ENCODE measurements at places on chromosomes 1 and 21.
A peak's percentile ranks its signal among the peaks of the same experiment; 100 is the strongest.

DNA sequence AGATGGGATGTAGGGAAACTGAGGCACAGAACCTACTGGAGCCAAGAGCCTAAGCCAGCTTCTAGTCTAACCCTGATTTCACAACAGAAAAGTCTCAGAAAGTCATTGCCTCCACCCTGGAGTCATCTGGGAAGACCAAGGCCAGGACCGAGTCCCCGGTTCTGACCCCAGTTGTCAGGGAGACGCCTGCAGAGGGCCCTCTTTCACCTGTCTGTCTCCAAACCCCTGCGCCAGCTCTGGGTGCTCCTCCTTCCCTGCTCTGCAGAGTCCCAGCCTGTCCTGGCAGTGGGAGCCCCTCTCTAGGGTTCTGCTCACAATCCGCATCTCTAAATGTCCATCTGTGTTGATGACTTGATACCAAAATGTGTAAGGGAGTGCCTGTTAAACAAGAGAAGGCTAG, 149.7 kb downstream of the PGBD5 start:
- no peak for DNase-seq

DNA sequence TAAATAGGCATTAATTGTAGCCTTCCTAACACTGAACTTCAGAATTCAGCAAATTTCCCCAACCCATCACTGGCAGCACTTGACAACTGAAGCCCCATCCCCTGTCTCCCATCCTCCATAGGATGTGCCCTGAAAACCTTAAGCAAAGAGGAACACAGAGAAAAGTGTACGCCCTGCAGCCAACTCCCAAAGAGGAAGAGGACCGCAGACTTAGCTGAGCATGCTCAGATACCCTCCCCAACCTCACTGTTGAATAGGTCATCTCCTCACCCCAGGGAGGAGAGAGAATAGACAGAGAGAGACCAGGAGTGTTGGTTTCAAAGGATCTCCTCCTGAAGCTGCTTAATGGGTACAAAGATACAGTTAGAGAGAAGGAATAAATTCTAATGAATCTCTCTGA, 50.5 kb downstream of the CD2 start:
- peak; percentile 40 for DNase-seq

- no peak for DNase-seq
These were observed 32.1 kb downstream of the LYST start for GRCh38 chr1:235834620-235835019.

DNA sequence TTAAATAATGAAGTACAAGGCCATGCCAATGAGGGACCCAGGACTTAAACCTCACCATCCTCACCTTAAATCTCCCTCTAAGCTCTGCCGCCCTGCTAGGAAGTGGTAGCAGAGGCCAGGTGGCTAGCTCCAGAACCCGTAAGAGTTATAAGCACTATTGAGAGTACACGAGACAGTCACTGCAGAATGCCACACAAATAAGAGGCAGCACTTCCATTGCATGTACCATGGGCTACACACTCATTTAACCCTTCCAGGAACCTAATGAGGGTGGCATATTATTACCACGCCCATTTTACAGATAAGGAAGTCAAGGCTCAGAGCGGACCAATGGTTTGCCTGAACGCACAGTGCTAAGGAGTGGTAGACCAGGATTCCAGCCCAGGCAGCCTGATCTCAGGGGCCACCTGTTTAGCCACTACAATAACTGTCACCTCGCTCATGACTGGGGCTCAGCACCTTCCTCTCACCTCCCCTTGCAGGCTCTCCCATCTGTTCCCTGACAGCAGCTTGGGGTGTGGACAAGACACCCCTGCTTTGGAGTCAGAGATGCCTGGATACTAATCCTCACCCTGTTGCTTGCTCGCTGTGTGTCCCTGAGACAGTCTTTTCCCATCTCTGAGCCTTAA, 54.8 kb upstream of the ID3 start:
- DNase-seq: no peak

- DNase-seq: no peak
These were observed 1589.3 kb downstream of the BRINP3 start for GRCh38 chr1:188888386-188888785.

- no peak for DNase-seq
These were observed 19.9 kb upstream of the LPAR3 start for GRCh38 chr1:84912726-84913554.

DNA sequence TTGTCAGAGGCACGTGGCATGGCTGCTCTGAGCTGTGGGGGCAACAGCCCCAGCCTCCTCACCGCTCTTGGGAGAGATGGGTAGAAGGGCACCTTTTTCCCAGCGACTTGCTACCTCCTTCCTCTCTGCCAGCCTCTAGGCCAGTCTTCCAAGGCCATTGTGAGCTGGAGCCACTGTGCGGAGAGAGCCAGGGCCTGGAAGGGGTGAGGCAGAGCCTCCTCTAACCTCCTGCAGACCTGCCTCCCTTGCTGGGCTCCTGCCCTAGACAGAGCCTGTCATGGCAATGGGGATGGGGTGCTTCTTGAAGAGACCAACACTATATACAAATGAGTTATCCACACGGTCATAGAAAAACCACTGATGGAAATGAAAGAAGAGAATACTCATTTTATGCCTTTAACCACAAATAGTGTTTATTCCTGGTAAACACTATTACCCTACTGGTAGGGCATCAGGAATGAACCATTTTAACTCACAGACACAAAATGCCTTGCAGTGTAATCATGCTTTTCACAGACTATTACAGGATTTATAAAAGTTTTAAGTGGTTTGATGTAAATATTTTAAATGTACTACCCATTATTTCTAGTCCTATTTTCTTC, 5.0 kb upstream of the IGFN1 start:
- peak; percentile 9 for DNase-seq

GRCh38 chr1:191460234-191460633, 698.0 kb upstream of the RGS18 start:
- no peak for DNase-seq

DNA sequence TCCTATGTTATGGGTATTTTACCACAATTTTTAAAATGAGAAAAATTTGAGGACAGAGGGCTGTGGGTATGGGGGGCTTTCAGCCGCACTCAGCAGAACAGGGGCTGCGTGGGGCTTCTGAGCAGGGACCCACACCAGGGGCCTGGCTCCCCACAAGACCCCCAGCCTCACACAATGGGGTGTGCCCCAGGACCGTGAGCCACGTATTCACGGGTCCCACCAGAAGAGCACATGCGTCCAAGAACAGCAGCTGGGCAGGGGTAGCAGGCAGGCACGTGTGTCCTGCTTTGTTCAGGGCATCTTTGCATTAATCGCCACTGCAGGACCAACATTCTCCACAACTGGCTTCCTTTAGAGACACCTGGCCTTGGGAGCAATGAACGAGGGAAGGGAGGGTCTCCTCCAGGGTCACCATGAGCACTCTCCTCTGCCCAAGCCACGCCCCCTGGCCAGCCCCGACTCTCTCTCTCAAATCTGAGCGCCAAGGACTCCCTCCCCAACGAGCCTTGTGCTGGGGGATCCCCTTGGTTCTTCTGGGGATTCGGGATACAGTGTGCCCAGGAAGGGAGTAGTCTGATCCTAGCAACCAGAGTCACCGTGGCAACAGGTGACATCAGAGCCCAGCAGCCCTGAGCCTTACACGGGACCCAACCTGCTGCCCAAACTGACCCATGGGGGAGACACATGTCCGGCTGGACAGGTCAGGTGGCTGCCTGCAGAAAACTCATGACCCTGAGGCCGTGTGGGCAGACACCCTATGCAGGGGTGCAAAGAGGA, 7.4 kb upstream of the ARF1 start:
- DNase-seq: no peak

GRCh38 chr1:106700211-106700610, 356.3 kb upstream of the PRMT6 start:
- DNase-seq: no peak

DNA sequence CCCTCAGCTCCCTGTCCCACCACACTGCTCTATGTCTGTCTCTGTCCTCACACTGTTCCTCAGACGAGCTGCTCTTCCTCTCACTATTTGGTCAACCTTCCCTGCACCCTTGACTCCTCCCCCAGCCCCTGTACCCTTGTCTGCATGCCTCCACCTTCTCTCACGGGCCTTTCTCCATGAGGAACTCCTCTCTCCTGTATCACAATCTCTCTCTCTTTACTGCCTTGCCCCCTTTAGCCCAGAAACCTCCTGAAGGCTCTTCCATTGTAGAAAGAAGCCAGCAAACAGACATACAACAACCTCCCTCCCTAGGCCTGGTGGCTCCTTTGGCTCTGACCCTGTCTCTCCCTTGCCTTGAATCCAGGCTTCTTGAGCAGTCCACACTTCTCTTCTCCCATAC, 251.6 kb upstream of the CSF3R start:
- DNase-seq: no peak

- peak; percentile 17 for DNase-seq
These were observed 107.9 kb downstream of the SPSB1 start for GRCh38 chr1:9400425-9401079.

DNA sequence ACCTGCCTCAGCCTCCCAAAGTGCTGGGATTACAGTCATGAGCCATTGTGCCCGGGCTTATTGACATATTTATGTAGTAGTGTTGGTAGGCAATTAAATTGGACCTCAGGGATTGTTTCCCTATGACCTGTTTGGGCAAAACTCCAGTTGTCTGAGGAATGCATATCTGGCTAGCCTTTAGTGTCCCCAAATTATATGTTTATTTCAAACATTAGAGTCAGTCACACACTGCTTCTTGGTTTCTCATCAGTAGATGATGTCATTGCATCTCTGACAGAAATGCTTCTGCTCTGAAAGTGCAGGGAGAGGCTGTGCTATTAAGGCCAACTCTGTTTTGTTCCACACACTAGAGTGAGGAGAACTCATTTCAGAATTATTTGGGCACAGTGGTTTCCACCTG, 12.5 kb downstream of the PIP5K1A start:
- DNase-seq: no peak

- no peak for DNase-seq
These were observed 4.3 kb upstream of the FGGY start for GRCh38 chr1:59292562-59292961.

DNA sequence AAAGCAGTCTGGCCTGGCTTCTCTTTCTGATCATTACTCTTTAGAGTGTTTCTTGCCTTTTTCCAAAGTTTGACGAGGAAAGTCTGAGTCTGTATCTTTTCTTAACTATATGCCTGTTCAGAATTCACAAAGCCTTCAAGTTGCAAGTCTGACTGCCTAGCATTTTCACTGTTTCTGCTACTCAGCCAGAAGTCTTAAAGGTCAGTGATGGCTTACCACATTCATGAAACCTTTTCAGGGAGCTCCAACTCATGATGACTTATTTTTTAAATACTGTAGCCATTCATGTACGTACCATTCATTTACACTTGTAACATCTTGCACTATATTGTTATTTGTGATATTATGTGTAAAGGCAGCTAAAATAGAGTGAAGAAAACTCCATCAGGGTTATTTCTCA, 58.2 kb downstream of the TNFSF4 start:
- no peak for DNase-seq

- no peak for DNase-seq
These were observed 658 bp upstream of the COL16A1 start for GRCh38 chr1:31704271-31705079.

DNA sequence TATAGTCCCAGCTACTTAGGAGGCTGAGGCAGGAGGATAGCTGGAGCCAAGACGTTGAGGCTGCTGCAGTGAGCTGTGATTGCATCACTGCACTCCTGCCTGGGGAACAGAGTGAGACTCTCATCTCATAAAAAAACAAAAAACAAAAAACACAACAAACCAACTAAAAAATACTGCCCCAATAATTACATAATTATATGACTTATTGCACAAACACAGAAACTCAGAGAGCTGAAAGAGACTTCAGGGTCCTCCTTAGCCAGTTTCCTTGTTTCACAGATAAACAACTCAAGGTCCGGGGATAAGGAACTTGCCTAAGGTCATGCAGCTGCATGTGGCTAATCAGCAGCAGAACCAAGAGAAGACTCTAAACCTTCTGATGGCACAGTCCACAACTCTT, 11.9 kb downstream of the EXTL2 start:
- no peak for DNase-seq

- DNase-seq: no peak
These were observed 741.7 kb downstream of the LTN1 start for GRCh38 chr21:28250946-28251345.

DNA sequence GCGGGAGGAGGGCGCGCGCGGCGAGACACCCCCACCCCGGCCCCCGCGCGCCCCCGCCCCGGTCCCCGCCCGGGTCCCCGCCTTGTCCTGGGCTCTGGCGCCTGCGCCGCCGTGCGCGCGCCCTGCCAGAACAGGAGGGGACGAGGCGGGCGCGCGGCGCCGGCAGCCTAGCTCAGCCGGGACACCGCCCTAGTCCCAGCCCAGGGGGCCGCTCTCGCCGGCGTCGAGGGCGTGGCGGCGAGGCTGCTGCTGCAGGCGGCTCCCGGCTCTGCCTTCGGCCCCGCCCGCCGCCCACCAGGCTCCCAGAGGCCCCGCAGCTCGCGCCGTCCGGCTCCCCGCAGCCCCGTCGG, at the start of gene RCAN3:
TSS of gene RCAN3 (plus strand) at position 128 of the 350 bp plus-strand sequence. CDS start 11,537 bp downstream, outside the sequence.
- peak; percentile 92 for DNase-seq

DNA sequence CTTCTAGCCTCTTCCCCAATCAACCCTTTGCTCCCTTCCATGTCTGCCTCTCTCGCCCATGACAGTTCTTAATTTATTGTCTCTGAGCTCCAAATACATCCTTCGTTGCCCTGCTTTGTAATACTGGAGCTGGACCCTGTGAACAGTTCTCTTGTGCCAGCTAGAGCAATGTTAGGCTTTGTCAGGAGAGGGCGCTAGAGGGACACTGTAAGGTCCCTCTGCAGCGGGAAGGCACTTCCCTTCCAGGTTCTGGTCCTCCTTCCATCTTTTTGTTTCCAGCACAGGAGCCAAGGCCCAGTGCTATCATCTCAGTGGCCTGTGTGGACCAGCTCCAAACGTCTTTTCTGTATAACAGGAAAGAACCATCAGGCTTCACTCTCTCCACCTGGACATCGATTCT, 95.9 kb downstream of the PTPRU start:
- DNase-seq: peak; percentile 43

DNA sequence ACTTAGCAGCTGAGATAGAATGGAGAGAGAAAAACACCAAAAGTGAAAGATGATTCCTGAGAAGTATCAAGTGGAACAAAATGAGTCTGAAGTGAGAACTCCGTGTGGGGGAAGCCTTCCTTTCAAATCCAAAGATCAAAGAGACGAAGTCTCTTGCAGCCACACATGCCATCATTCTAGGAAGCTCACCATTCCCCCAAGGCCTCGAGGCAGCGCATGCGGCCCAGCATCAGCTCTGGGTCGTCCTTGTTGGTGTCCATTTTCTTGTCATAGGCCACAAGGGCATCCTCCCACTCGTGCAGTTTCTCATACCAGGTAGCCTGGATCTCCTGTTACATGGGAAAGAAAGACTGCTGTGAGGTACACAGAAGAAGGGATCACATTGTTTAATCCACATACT, 32.2 kb upstream of the ANGPTL7 start:
- peak; percentile 44 for DNase-seq

- no peak for DNase-seq
These were observed 199.4 kb downstream of the LYPLAL1 start for GRCh38 chr1:219372916-219373615.

DNA sequence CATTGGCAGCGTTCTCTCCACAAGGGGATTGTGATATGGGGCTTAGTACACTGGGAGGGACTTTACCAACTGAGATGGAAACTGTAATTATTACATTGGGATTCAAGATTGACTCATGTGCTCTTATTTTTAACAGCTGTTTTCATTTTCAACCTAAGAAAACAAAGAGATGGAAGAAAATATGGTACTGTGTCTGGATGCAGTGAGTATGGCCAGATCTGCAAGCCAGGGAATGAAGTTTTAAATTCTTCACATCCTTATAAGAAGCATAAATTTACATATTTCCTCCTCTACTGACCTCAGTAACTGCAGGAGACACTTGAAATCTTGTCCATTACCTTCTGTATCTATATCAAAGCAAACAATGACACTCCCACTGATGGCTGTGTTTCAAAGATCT, 81.5 kb upstream of the EDEM3 start:
- no peak for DNase-seq

GRCh38 chr1:221983444-221983843, 241.6 kb upstream of the DUSP10 start:
- DNase-seq: no peak

- no peak for DNase-seq
These were observed 2.5 kb upstream of the OLIG1 start for GRCh38 chr21:33067457-33067856.
